ENCODE measurements at places on chromosomes 13 and 19.
A peak's percentile ranks its signal among the peaks of the same experiment; 100 is the strongest.

DNA sequence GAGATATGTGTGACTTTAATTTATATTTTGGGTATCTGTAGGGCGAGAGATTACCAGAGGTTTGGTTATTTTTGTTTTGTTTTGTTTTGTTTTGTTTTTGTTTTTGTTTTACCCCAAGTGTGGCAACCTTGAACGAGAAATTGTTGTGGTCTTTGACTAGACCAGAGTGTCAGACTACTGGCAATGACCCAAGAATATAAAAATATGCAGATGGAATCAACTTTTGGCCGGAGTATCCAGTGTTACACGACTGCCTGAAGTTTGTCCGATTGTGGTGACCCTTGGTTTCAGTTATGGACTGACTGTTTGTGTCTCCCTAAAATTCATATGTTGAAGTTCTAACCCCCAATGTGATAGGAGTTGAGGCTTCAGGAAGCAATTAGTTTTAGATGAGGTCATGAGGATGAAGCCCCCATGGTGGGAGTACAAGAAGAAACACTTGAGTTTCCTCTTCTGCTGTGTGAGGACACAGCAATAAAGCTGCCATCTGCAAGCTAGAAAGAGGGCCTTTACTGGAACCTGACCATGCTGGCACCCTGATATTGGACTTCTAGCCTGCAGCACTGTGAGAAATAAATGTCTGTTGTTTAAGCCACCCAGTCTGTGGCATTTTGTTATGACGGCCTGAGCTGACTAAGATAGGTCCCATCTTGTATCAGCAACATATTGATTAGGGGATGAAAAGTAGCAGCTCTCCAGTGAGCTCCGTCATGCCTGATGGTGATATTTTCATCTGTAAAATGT is 261.7 kb downstream of the MTUS2 start:
- DNase-seq: no peak

GRCh38 chr19:50498219-50499056 is 12.6 kb downstream of the JOSD2 start:
- no peak for DNase-seq

DNA sequence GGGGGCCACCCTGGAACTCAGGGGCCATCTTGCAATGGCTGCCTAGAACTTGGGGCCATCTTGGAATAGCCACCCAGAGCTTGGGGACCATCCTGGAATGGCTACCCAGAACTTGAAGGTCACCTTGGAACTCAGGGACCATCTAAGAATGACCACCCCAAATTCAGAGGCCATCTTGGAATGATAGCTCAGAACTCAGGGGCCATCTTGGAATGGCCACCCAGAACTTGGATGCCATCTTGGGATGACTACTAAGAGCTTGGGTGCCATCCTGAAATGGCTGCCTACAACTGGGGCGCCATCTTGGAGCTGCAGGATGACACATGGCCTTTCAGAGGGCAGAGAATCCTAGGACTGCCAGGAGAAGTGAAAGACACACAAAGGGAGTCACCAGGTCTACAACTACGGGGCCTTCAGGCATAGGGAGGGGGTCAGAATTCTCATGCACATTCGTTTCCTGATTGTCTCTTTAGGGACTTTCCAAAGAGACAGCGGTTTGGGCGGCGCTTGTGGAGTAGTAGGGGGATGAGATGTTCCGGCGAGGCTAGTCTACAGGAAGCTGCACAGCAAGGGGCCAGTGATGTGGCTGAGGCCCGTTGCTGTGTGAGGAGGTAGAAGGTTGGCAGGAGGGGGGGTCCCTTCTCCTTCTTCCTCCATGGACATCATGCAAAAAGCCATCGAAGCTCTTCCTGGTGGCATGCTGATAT is 125.0 kb downstream of the IER2 start:
- no peak for DNase-seq

DNA sequence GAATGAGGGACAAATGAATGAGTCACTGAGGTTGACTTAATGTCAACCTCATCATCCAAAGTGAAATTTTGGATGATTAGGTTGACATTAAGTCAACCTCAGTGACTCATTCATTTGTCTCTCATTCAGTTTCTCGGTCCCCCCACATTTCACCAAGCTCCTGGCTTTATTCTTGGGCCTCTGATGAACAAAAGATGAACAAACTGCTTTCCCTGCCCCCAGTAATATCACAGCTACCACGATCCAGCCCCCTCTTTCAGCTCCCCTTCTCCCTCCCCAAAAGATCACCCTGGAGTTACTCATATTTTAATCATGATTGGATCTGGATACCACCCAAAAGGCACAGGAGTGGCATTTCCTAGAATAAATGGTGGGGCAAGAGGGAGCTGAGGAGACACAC is 10.8 kb downstream of the CEACAM18 start:
- no peak for DNase-seq

GRCh38 chr13:40974460-40975407 is 44.4 kb downstream of the ELF1 start:
- peak; percentile 30 for DNase-seq

All from activated CD8-positive, alpha-beta memory T cell treated with anti-CD3 and anti-CD28 coated beads, Interleukin-2, amount 50 U/mL, for 4 hours (primary cell).